ENCODE measurements at places on chromosomes 6 and 20.

GRCh38 chr20:36881888-36882287 is 6.0 kb downstream of the TLDC2 start:
- DNase-seq, result no peak

DNA sequence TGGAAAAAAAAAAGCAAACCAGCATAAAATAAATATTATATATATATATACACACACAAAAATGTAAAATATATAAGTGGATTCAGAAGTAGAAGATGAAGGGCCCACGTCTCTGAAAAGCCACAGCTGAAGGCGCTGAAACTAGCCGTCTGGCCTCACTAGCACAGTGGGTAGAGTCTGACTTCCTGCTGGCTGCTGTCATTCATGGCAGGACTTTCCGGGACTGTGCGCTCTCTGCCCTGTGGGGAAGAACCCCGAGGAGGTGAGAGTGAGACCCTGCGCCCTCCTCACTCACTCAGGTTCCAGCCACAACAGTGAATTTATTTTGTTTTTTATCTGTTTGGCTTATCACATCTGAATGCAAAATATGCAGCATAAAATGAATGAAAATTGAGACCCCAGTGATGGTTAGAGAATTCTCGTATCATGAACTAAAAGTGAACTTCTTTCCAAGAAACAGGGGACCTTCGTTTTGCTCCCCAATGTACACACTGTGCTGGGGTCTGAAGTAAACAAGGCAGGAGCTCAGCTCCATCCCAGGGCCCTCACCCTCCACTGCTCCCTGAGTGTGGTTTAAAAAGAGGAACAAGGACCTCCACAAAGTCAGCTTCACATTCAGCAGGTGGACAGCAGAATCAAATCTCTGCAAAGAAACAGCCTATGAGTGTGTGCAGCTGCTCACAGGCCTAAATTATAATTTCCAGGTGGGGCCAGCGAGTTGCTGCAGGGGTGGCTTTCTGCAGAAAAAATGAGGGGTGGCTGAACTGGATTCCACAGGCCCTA is 1.3 kb upstream of the RAMACL start:
- peak; percentile 30 for DNase-seq

- DNase-seq, result no peak
Measured at GRCh38 chr6:116157391-116157790, 31.5 kb upstream of the COL10A1 start.

DNA sequence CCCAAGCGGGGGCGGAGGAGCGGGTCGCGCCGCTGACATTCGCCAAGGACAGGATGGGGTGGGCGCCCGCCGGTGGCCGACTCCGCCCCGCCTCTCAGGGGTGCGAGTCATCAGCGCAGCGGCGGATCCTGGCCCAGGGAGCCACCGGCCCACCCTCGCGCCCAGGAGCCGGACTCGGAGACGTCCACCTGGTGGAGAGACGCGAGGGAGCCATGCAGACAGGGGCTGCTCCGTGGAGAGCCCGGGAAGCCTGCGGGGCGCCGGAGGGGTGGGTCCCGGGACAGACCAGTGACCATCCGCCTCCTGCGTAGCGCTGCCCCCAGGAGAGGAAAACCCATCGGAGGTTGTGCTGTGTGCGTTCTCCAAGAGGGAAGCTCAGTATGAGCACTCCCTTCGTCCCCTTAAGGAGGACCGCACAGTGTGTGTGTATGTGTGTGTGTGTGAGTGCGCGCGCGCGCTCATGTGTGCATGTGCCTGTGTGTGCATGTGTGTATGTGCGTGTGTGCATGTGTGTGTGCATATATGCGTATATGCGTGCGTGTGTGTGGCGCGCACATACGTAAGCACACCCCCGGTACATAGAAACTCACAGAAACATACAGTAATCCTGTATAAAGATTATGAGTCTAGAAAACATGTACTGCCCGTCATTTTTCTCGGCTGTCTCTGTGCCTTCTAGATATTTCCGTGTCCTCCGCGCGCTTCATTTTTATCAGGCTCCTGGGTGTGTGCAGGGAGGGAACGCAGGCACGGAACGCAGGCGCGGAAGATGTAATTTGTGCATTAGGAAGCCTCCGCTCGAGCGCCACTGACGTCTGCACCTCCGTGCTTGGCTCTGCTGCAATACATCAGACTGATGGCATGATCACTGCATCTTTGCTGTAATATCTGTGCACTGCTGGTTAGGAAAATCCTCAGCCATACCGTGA is 158.9 kb downstream of the TBXT start:
- peak; percentile 78 for DNase-seq

DNA sequence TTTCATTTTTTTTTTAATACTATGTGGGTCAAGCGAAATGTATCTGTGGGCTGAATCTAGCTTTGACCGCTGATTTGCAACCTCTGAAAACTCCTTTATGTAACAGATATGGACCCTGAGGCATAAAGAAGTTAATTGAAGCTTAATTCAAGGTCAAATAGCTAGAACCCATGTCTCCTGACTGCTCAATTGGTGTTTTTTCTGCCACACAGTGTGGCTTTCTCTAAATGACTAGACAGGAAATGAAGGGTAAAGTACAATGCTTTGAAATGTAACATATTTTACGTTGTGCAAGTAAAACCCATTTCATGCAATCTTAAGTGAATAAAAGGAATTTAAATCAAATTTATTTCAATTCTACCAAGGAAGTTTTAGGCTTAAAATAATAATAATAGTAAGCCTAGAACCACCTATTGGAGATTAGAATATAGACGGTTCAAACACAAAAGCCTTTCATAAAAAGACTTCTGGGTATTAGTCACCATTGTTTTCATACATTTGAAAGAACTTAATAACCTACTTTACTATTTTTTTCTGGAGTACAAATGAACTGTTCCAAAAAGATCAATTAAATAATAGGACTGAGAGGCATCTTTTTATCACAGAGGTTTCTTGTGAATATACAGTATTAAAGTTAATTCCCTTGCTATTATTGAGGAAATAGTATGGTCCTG is 279.8 kb downstream of the EPHA7 start:
- DNase-seq, result no peak

DNA sequence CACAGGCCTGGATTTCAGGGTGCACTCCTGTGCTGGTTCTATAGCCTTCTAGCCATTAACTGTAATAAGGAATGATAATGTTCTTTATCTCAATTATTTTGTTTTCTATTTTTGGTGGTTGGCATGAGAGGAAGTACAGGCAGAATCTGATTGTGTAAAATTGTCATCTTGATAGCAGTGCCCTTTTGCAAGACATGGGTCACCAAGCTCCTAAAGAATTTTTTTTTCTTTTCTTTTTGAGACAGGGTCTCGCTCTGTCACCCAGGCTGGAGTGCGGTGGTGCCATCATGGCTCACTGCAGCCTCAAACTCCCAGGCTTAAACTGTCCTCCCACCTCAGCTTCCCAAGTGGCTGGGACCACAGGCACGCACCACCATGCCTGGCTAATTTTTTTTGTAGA is 206.7 kb upstream of the JARID2 start:
- no peak for DNase-seq

DNA sequence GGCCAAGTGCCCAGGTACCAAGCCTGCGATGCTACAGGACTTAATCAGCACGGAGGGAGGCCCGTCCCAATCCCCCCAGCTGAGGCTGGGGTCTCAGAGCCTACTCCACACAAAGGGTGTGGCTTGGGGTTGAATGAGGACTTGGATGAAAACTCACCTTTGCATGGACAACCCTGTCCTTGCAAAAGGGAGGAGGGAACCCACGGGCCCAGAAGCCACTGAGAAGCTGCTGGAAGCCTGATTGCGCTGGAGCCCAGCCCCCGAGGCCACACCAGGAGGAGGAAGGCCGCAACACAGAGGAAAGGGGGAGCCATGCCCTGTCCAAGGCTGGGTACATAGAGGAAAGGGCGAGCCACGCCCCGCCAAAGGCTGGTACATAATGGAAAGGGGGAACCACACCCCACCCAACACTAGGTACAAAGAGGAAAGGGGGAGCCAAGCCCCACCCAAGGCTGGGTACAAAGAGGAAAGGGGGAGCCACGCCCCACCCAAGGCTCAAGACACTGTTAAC is 158.8 kb downstream of the DLL1 start:
- no peak for DNase-seq
